ENCODE measurements at places on chromosomes 4 and X.
A peak's percentile ranks its signal among the peaks of the same experiment; 100 is the strongest.

- DNase-seq: peak; percentile 15
These were observed 312.4 kb downstream of the ARHGAP10 start for GRCh38 chr4:148044089-148044911.

DNA sequence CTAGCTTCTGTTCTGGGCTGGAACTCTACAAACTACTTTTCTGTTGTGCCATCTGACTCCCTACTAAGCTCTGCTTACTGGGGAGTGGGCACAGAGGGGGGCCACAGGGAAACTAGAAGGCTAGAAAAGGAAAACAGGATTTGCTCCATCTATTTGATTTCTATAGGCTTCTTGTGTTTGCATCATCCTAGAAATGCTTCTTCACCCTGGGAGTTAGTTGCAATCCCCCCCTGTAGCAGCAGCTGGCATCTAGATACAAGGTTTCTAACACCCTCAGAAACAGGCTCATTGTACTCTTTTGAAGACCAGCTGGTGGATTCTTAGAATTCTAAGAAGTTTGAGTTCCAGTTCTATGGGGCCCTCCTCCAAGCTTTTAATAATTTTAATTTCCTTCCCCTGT lies 213.4 kb downstream of the TMA16 start:
- DNase-seq: no peak

DNA sequence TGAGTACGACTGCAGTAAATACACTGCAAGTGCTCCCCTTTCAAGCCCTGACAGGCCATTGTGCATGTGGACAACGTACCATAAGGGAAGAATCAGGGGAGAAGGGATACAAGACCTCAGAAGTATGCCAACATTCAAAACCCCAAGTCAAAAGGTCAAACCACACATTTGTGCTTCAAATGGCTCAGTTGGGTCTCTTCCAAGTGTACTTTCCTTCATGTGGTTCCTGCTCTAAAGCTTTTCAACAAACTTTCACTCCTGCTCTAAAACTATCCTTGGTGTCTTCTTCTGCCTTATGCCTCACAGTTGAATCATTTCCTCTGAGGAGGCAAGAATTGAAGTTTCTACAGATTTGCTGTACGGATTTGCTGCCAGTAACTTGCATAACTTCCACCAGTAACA lies 305.7 kb upstream of the SLIT2 start:
- no peak for DNase-seq

DNA sequence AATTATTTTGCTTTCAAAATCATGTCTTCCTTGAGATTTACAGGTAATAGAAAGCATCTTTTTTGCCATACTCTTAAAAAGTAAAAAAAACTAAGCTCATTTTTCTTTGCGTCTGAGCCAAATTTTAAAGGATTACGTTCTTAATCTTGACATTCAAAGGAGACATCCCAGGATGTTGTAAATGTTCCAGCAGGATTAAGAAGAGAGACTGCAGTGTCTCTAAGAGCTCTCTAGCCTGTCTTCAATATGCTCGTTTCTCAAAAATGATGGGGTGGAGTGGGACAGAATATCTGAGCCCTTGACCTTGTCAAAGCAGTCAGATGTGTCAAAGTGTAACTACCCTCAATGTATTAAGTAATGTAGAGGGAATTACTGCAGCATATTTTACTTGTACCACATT lies 363.3 kb downstream of the PCDH7 start:
- no peak for DNase-seq
